Tibial nerve (tissue), 4 donors: ENCODE measurements at places on chromosomes 6 and 20.

- DNase-seq = no peak
These were observed 3.6 kb upstream of the ABHD12 start for GRCh38 chr20:25394276-25394675.

- no peak for DNase-seq
These were observed 3.3 kb downstream of the ARHGAP40 start for GRCh38 chr20:38604873-38605303.

GRCh38 chr6:2877057-2877882 is 25.8 kb downstream of the SERPINB9 start:
- DNase-seq = no peak

DNA sequence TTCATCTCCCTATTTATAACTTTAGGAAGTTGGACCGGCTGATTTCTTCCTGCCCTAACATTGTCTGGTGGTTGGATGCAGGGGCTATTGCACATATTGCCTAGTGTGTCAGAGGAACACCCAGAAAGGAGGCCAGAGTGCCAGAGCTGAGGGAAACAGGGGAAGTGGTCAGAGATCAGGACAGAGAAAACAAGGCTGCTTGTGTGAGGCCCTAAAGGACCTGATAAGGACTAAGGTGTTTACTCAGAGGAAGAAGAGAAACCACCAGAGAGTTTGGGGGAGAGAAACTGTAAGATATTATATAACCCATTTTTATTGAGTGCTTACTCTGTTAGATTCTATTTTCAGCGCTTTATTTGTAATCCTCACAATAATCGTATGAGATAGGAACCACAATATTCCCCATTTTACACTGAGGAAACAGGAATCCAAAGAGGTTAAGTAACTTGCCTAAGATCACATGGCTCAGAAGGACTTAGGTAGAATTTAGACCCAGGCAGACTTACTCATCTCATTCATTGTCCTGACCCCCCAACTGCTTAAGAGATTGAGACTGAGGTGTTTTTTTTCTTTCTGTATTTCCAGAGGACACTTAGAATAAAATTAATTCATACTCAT is 54.0 kb upstream of the REV3L start:
- no peak for DNase-seq

DNA sequence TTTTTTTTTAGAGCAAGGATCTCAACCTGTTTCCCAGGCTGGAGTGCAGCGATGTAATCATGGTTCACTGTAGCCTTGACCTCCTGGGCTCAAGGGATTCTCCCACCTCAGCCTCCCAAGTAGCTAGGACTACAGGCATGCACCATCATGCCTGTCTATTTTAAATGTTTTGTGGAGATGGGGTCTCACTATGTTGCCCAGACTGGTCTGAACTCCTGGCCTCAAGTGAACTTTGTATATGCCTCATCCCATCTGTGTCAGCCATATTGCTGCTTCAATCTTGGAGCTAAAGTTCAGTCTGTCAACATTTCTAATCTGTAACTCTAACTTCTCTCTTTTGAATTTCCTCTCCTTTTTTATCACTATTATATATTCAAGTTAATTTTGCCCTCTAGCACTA is 54.3 kb downstream of the CD164 start:
- DNase-seq = no peak
